ENCODE measurements at places on chromosomes 11 and 22.

- no peak for DNase-seq
Measured at GRCh38 chr22:28656181-28656580, 23.5 kb downstream of the TTC28 start.

GRCh38 chr11:76801225-76801624 is 18.1 kb downstream of the TSKU start:
- DNase-seq, result no peak

GRCh38 chr11:60977836-60978235 is 6.4 kb downstream of the CD6 start:
- no peak for DNase-seq

- no peak for DNase-seq
Measured at GRCh38 chr11:34788642-34789041, 127.5 kb downstream of the APIP start.

DNA sequence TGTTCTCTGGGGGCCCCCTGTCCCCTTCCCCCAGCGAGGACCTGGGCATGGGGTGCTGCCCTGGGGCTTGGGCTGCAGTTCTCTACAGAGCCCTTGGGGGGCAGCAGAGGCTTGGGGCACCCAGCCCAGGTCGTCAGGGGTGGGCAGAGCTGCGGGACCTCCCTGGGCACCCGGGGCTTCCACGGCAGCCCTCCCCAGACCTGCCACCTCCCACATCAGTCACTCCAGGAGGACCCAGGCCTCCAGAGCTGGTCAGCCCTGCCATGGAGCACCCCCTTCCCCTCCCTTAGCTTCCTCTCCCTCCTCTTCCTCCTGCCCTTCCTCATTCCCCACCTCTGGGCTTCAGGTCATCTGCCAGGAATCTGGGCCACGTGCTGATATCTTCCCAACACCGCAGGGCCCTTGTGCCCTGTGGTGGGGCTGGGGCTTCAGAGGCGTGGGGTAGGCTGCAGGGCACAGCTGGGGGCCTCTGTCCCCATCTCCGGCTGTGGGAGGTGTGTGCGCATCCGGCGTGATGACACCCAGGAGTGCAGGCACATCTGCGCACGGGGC is 5.8 kb downstream of the TSPAN4 start:
- peak; percentile 74 for DNase-seq

DNA sequence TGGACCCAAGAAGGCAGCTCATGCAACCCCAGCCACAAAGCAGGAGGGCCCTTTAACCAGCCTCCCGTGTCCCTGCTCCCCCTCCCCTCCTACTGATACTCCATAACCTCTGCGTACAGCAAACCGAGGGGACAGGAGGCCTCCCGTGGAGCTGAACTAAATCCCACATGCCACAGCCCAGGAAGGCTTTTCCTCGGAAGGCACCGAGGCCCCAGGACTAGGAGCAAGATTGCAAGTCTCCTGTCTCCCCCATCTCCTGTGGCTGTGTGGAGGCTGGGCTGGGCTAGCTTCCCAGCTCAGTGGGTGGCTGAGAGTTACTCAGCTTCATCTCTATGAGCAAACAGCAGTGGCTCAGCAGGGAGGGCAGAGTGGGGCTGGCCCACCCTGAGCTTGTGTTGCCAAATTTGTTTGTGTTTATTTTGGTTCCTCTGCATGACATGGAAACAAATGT is 62.7 kb upstream of the NECTIN1 start:
- peak; percentile 32 for DNase-seq

GRCh38 chr11:28659716-28660348 is 551.6 kb downstream of the METTL15 start:
- no peak for DNase-seq

- DNase-seq, result no peak
Measured at GRCh38 chr11:80321786-80322185, 881.0 kb upstream of the TENM4 start.

GRCh38 chr11:11972730-11973341 is 35.6 kb downstream of the DKK3 start:
- no peak for DNase-seq

DNA sequence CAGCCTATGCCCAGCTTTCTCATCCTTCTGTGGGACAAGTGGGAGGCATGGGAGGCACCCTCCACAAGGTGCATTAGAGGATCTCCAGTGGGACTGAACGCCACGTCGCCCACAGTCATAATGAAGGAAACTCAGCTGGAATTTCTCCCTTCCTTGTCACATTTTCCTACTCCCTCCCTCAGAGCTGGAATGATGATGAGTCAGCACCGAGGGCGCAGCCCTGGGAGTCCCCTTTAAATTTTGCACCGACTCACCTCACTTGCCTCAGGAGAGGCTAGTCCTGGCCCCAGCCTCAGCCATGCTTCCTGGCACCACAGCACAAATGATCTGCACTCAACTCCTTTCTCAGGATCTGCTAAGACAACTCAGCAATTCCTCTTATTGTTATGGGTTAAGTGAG is 34.3 kb downstream of the DBX1 start:
- DNase-seq, result peak; percentile 30

DNA sequence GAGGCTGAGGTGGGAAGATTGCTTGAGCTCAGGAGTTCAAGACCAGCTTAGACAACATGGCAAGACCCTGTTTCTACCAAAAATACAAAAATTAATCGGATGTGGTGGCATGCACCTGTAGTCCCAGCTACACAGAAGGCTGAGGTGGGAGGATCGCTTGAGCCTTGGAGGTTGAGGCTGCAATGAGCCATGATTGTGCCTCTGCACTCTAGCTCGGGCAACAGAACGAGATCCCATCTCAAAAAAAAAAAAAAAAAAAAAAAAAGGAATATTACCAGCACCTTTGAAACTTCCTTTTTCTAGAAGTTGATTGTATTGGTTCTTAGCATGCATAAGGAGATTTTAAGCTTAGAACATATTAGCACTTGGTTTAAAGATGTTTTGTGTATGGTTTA is 11.4 kb downstream of the CRKL start:
- DNase-seq, result no peak

GRCh38 chr11:56700242-56700913 is 1.5 kb downstream of the OR9G1 start:
- no peak for DNase-seq

DNA sequence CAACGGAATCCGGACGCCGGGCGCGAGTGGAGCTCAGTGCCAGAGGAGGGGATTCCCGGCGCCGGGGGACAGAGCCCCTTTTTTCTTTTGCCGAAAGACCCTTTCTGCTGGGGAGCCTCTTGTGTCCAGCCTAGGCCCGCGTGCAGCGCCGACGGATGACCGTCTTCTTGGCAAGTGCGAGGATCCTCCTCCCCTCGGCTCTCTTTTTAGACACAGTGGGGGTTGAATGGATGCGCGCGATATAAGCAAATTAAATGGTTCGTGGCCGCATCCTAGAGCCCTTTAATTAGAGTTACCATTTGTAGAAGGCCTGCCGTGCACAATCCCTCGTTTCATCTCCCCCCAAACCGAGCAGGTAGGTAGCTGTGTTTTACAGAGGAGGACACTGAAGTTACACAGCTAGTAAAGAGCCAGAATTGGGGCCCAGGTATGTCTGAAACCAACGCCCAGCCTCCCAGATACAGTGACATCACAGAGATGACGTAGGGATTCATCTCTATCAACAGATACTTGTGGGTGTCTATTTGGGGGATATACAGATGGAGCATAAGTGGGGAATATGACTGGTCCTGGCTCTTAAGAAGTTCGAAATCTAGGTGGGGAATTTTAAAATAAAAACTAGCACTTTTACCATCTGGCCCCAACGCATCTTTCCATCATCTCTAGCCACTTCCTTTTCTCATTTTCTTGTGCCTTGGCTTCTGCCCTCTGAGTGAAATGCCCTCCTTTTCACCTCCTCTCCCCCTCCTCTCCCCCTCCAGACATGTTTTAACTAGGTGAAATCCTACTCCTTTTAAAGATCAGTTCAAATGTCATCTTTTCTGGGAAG is 875 bp downstream of the TCP11L1 start:
- DNase-seq, result no peak

- no peak for DNase-seq
Measured at GRCh38 chr11:16818284-16818683, 79.8 kb downstream of the C11orf58 start.

DNA sequence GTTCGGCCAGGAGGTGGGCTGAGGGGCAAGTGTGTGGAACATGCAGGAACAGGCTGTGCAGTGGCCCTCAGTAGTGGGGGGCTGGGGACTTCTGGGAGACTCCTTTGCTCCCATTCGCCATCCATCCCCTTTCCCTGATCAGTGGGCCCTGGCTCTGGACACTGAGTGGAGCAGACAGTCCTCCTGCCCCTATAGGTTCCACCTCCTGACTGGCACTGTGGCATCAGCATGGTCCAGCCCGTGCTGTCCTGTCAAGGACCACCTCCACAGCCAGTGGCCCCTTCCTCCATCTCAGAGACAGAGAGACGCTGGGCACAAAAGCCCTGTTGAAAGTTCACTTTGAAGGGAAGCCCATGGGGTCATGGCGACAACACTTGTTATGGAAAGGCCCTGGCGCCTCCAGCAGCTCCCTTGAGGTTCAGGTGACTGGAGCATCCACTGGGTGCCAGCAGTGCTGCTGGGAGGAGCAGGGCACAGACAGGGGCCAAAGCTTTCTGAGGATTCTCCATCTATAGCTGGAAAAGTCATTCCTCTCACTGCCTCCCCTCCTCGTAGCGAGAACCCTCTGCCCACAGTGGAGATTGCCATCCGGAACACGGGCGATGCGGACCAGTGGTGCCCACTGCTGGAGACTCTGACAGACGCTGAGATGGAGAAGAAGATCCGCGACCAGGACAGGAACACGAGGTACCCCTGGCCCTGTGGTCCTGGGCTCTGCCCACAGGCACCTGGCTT is 5.6 kb downstream of the DERL3 start:
- no peak for DNase-seq

DNA sequence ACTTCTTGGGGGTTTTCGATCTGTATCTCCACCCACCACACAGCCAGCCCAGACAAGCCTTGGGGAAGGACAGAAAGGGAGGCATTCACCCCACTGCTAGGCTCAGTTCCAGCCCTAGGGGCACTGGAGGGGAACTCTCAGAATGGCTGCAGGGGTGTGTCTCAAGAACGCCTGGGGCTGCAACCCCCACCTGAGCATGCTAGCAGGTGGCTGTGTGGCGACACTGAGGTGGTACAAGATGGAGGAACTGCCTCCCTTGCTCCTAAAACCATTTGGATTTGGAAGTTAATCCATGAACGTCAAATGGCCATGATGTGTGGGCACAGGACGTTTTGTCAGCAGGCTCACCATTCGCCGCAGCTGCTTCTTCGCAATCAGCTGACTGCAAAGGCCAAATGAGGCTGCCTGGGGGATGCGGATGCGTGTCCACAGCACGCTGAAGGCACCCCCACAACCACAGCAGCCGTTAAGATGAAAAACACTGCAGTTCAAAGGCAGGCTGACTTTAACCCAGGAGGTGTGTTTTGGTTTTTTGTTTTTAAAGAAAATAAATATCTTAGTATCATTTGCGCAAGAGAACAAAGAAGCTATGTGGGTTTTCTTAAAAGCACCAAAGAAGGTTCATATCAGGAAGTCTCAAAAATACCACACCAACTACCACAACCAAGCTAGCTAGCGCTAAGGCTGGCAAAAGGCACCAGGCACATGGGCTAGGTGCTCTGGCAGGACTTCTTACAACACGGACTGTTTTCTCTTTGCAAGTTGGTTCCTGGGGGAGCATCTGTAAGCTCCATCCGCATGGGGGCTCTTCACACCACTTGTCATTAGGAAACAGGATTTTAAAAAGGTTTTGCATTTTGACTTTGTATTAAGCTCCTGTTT is 22.2 kb upstream of the NAP1L4 start:
- DNase-seq, result no peak

GRCh38 chr11:48052183-48053044 is 72.1 kb downstream of the PTPRJ start:
- peak; percentile 53 for DNase-seq

GRCh38 chr11:59680287-59681154 is 11.7 kb upstream of the PATL1 start:
- DNase-seq, result peak; percentile 92

GRCh38 chr11:80636999-80637398 is 1196.2 kb upstream of the TENM4 start:
- DNase-seq, result no peak

DNA sequence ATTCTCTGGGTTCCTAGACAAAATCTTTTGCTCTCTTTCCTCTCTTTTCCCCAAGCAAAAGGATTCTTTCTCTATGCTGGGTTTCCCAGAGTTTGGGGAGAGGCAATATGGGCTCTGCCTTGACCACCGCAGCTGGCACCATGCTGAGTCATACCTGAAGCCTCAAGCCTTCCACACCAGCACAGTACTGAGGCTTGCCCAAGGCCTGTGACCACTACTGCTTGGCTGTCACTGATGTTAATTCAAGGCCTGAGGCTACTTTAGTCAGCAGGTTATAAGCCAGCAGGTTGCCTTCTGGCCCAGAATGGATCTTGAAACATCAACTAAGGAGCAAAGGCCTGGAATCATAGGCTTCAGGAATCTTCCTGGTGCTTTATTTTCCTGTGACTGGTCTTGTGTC is 185.3 kb downstream of the DYNC2H1 start:
- DNase-seq, result peak; percentile 27

GRCh38 chr11:66891851-66892660 is 35.2 kb downstream of the LRFN4 start:
- DNase-seq, result peak; percentile 97

GRCh38 chr11:9936754-9937153 is 272.9 kb downstream of the SWAP70 start:
- DNase-seq, result no peak

GRCh38 chr11:104322696-104323095 is 158.7 kb upstream of the PDGFD start:
- no peak for DNase-seq

DNA sequence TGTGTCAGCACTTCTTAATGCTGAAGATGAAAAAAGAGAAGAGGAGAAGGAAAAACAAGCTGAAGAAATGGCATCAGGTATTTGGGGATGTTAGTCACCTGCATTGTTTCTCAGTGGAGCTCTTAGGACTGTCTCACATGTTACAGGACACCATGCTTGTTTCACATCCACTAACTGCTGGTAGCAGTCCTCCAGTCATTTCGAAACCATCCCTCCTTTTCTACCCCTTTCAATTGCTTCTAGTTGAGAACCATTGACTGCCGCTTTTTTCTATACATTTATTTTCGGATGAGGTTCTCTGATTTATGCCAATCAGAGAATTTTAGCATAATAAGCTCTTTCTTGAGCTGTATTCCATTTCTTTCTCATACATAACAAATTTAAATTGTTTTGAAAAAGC is 21.5 kb downstream of the BIRC2 start:
- no peak for DNase-seq

GRCh38 chr11:77071671-77072605 is 5.2 kb downstream of the CAPN5 start:
- peak; percentile 72 for DNase-seq

DNA sequence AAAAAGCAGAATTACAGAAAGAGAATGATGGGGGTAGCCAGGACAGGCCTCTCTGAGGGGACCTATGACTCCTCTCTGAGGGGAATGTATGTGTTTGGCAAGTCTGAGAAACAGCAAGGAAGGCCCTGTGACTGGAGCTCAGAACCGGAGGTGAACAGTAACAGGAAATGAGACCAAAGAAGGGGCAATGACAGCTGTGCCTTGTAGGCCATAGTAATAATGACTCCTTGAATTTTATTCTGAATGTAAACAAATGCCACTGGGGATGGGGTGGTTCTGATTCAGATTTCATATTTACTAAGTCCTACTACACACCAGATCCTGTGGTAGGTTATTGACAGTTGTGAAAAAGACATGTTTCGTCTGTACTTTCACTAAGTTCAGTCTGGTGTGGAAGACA is 52.8 kb upstream of the APOA1 start:
- DNase-seq, result no peak

Data from foreskin fibroblast (primary cell).